Activated CD4-positive, alpha-beta T cell treated with anti-CD3 and anti-CD28 coated beads for 4 hours (primary cell): ENCODE measurements at places on chromosomes 7 and 10.

DNA sequence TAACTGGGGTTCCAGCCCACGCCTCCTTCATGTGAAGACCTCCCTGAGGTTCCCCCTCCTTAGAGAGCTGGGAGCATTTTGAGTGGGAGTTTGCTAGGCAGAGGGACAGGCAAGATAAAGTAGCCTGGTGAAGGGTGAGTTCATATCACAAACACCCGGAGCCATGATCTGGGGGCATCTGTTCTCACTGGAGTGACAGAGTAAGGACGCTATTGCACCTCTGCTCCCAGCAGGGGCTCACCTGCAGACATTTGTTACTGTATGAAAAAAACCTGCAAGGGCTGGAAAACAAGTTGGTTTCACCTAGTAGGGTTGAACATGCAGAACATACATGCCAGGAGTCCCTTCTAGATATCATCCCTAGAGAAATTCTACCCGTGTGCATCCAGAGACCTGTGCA is 88.4 kb downstream of the CARD11 start:
- DNase-seq: no peak

- DNase-seq: no peak
These were observed 27.0 kb upstream of the PRSS1 start for GRCh38 chr7:142722248-142722794.

GRCh38 chr7:116899308-116899707 is 36.9 kb downstream of the CAPZA2 start:
- no peak for DNase-seq

- no peak for DNase-seq
These were observed 123.9 kb downstream of the DNAJB6 start for GRCh38 chr7:157460721-157461120.

DNA sequence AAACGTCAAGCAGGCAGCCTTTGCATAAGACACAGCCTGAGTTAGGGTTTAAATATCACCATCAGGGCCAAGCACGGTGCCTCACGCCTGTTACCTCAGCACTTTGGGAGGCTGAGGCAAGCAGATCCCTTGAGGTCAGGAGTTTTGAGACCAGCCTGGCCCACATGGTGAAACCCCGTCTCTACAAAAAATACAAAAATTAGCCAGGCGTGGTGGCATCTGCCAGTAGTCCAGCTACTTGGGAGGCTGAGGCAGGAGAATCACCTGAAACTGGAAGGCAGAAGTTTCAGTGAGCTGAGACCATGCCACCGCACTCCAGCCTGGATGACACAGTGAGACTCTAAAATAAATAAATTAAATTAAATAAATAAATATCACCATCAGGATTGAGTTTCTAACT is 33.0 kb downstream of the SRPK2 start:
- no peak for DNase-seq

DNA sequence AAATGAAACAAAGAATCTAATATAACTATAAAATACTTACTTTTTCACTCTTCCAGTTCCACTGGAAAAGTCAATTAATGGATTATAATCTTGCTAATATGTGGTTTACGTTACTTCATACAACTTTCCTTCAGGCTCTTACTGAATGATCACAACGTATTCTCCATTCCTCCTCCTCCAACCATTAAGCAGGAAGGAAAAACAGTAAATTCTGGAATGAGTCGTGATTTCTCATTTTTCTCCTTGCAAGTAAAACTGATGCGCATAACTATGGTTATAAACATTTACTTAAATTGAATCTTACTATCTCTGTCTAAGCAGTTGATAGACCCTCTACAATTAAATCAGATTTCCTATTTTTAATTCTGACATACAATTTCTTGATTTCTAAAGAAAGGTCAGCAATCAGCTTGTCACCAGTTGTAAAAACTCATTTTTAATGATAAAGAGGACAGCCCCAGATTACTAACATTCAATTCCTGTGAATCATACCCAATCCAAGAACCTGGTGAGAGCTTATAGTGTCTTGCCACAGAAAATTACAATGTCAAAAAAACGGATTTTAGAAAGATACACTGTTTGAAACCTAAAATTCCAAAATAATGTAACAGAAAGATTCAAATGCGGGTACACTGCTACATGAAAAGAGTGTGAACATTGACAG is 64.3 kb downstream of the EZH2 start:
- no peak for DNase-seq

DNA sequence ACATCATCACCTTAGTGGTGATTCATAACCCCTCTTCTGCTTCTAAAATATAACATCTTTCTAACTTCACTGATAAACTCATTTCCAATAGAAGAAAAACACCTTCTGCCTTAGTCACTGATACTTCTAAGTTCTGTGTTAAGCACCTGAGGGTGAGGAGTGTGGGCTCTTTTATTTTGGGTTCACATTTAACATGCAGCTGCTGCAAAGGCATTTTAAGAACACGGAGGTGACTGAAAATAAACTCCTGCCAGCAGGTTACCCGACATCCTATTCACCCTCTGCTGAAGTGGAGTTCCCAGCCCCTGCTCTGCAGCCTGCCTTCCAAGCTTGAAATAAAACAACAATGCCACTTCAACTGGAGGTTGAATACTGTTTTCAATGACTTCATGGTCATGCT is 202.9 kb upstream of the PLXNA4 start:
- no peak for DNase-seq
